ENCODE measurements at places on chromosomes 2 and 18. TPM values are rescaled to one million over a fixed set of nuclear protein-coding genes. Genes with fewer than 3 reads are reported as not detected.
A peak's percentile ranks its signal among the peaks of the same experiment; 100 is the strongest.

DNA sequence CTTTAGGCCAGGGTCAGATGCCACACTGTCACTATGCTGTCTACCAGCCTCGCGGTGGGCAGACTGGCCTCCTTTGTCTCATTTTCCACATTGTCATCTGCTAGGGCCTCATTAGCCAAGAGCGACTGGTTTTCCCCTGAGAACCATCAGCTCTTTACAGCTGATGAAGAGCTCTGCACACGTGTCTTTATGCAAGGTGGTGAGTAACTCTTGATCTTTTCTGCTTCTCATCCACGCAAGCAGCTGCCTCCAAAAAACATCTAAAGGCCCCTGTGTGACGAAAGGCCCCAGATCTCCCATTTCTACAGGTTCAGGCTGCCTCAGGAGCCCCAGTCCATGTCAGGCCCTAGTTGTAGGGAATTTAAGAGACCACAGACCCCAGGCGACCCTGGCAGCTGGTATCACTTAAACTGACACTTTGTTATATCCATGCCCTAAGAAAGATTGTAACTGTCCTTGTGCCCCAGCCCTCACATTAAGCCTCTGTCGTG, 52.9 kb downstream of the DPYSL5 start:
- no peak for DNase-seq
- no peak overlapping the region for H3K4me3 ChIP-seq
- H3K27ac ChIP-seq = no peak overlapping the region
- H3K4me1 ChIP-seq = no peaks in the 10 kb centered on the region
- H3K27me3 ChIP-seq = no peaks in the 10 kb centered on the region

- no peak overlapping the region for H3K27ac ChIP-seq
- H3K4me3 ChIP-seq = no peak overlapping the region
- peaks cover 16% of the 10 kb centered on the region for H3K4me1 ChIP-seq
- no peaks in the 10 kb centered on the region for H3K27me3 ChIP-seq
Observed at GRCh38 chr18:13579874-13580273, 146.5 kb downstream of the FAM210A start.

DNA sequence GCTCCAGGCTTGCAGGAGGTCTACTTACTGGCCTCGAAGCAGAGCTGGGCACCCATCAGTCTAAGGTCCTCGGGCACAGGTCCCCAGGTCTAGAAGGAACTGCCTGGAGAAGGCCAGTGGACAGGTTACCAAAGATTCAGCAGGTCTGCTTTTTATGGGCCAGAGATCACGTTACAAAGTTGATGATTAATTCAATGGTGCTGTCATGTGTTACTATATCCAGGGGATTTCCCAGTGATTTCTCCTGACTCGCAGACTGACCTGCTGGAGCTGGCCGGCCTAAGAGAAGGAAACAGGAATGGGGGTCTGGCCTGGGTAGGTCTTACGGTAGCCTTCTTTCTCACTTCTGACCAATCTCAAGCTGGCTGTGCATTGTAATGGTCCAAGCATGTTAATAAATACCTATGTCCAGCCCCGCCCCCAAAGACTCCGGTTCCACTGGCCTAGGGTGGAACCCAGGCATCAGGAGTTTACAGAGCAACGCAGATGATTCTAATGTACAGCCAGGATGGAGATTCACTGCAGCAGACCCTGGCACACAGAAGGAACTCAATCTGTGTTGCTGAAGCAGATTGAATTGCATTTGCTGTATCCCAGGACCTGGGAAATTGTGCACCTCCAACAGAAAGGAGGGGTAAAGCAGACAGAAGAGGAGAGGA, at the start of gene NEURL3:
Gene NEURL3, minus strand, starts transcription at position 127 of the 659 bp plus-strand sequence. Its CDS starts 71 bp downstream, at position 56.
- no peak within 1 kb of the TSS for H3K4me3 ChIP-seq
- peaks cover 42% of the 10 kb centered on the region for H3K4me1 ChIP-seq
- no peak for DNase-seq

GRCh38 chr18:79156327-79156726, 87.1 kb downstream of the ATP9B start:
- no peak overlapping the region for H3K27ac ChIP-seq
- no peaks in the 10 kb centered on the region for H3K36me3 ChIP-seq
- no peak for DNase-seq
- H3K4me3 ChIP-seq = no peak overlapping the region

GRCh38 chr18:57223144-57223870, 76.4 kb downstream of the BOD1L2 start:
- no peak overlapping the region for H3K27ac ChIP-seq
- no peak overlapping the region for H3K4me3 ChIP-seq

DNA sequence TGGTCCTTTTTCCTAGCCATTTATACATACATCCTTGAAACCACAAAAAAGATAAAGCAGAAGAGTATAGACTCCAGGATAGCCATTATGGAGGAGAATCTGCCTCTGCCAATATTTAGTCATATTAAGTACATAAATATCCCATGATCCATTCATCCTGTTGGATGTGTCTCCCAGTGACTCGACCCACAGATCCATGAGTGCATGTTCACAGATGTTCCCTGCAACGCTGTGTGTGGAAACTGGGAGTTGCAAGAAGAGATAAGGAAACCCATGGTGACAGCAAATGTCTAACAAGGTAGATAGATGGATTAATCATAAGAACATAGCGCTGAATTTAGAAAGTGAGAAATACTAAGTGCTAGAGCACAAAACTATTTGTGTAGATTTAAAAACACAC, 34.5 kb downstream of the STK39 start:
- H3K27ac ChIP-seq = no peak overlapping the region
- H3K36me3 ChIP-seq = no peaks in the 10 kb centered on the region
- no peaks in the 10 kb centered on the region for H3K27me3 ChIP-seq
- H3K4me1 ChIP-seq = peaks cover 32% of the 10 kb centered on the region
- DNase-seq = no peak

GRCh38 chr18:40365526-40365925, 1589.5 kb upstream of the PIK3C3 start:
- H3K27me3 ChIP-seq = no peaks in the 10 kb centered on the region
- H3K27ac ChIP-seq = no peak overlapping the region
- H3K4me1 ChIP-seq = no peaks in the 10 kb centered on the region
- H3K4me3 ChIP-seq = no peak overlapping the region
- H3K36me3 ChIP-seq = no peaks in the 10 kb centered on the region
- no peak for DNase-seq

DNA sequence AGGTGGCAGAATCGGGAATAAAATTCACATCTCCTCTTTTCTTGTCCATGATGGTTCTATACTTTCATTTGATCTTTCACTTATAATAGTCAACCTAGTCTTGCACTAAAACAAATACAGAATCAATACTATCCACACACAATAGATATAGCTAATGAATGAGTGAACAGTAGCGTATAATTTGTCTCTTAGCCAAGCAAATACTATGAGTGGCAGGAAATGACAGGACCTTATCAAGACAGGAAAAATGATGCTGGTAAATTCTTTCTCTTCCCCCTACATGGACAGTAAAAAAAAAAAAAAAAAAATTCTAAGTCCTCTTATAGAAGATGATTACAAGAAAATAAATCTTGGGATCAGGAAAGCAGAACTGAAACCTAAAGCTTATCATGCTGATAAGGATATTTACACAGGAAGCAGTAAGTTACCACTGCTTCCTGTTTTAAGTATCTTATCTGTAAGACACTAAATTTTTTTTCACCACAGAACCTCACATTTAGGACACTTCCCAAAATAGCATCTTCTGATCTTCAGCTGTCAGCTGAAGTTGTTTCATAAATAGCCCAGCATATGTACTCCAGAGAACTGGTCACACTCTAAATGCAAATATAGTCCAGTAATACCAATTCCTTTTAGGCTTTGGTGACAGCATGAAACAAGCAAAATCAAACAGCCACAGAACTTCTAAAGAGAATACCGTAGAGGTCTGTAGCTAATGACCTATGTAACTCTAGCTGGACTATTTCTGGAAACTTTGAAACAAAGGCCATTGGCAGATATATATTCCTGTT, 27.0 kb downstream of the IRS1 start:
- H3K4me3 ChIP-seq = no peak overlapping the region
- no peaks in the 10 kb centered on the region for H3K36me3 ChIP-seq
- no peaks in the 10 kb centered on the region for H3K27me3 ChIP-seq

DNA sequence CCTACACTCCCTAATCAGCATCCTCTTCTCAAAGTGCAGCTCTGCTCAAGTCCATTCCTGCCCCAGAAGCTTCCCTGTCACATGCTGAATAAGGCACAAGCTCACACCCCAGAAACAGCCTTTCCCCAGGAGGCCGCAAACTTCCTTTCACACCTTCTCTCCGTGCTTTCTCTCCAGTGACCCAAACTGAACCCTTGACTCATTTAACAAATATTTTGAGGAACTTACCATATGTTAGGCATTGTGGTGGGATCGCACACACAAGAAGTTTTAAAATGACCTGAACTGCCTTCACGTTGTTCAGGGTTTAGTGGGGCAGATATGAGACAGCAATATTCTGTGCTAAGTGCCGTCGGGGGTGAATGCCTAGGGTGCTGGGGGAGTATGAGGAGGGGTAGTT, 161.3 kb downstream of the INSIG2 start:
- H3K36me3 ChIP-seq = no peaks in the 10 kb centered on the region
- H3K4me3 ChIP-seq = no peak overlapping the region
- no peak for DNase-seq
- H3K27ac ChIP-seq = no peak overlapping the region
- peaks cover 7% of the 10 kb centered on the region for H3K27me3 ChIP-seq
- H3K4me1 ChIP-seq = no peaks in the 10 kb centered on the region

- H3K36me3 ChIP-seq = no peaks in the 10 kb centered on the region
- no peaks in the 10 kb centered on the region for H3K4me1 ChIP-seq
- no peaks in the 10 kb centered on the region for H3K27me3 ChIP-seq
- H3K4me3 ChIP-seq = no peak overlapping the region
- H3K27ac ChIP-seq = no peak overlapping the region
Observed at GRCh38 chr18:50427896-50428295, 53.0 kb downstream of the SKA1 start.

- no peaks in the 10 kb centered on the region for H3K27me3 ChIP-seq
- DNase-seq = no peak
- H3K4me3 ChIP-seq = no peak overlapping the region
- H3K36me3 ChIP-seq = no peaks in the 10 kb centered on the region
- H3K4me1 ChIP-seq = no peaks in the 10 kb centered on the region
Observed at GRCh38 chr2:100126897-100127401, 15.4 kb downstream of the AFF3 start.

- H3K4me3 ChIP-seq = no peak overlapping the region
- H3K4me1 ChIP-seq = no peaks in the 10 kb centered on the region
- no peaks in the 10 kb centered on the region for H3K27me3 ChIP-seq
- no peak overlapping the region for H3K27ac ChIP-seq
- H3K36me3 ChIP-seq = no peaks in the 10 kb centered on the region
Observed at GRCh38 chr18:8778386-8778785, 73.0 kb downstream of the MTCL1 start.

- DNase-seq = no peak
- H3K27ac ChIP-seq = no peak overlapping the region
- H3K27me3 ChIP-seq = peaks cover 76% of the 10 kb centered on the region
Observed at GRCh38 chr2:161426455-161426921, 10.4 kb downstream of the TBR1 start.

GRCh38 chr2:182818925-182819324, 47.5 kb downstream of the FRZB start:
- no peaks in the 10 kb centered on the region for H3K36me3 ChIP-seq
- peaks cover 3% of the 10 kb centered on the region for H3K4me1 ChIP-seq
- H3K27ac ChIP-seq = no peak overlapping the region
- DNase-seq = no peak
- H3K27me3 ChIP-seq = no peaks in the 10 kb centered on the region
- H3K4me3 ChIP-seq = no peak overlapping the region

GRCh38 chr2:33246432-33246831, 230.0 kb upstream of the RASGRP3 start:
- H3K4me1 ChIP-seq = no peaks in the 10 kb centered on the region
- no peak overlapping the region for H3K4me3 ChIP-seq
- DNase-seq = no peak
- H3K27ac ChIP-seq = no peak overlapping the region

GRCh38 chr2:31296641-31297287, 62.8 kb downstream of the EHD3 start:
- no peaks in the 10 kb centered on the region for H3K36me3 ChIP-seq
- H3K27ac ChIP-seq = peak overlapping the region; percentile 67
- H3K4me1 ChIP-seq = peaks cover 18% of the 10 kb centered on the region
- DNase-seq = no peak

GRCh38 chr18:74623047-74623816, 25.6 kb downstream of the ZNF407 start:
- H3K27ac ChIP-seq = no peak overlapping the region
- no peaks in the 10 kb centered on the region for H3K27me3 ChIP-seq
- no peaks in the 10 kb centered on the region for H3K36me3 ChIP-seq
- no peak for DNase-seq

DNA sequence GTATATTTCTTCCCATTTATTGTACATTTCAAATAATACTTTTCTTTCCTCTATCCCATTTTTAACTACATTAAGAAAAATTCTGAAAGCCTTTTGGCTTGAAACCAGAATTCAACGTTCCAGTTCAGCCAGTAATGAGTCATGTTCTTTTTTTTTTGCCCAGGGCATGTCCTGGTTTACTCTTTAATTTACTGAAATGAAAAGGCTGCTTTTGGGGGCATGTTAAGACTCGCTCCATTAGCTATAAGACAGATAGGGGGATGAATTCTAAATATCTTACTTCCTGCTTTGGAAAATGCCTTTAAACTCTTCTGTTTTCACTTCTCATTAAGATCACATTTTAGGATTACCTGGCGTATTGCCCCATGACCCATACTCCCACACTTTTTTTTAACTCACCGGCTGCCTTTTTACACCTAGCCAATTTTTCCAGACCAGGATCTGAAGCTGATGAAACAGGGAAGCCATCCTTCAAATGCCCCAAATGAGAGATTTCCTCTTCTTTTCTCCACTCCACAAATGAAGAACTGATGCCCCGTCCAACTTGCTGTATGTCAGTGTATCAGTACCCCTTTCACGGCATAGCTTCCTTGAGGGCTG, 585 bp downstream of the ABCA12 start:
- H3K4me1 ChIP-seq = no peaks in the 10 kb centered on the region
- H3K27ac ChIP-seq = no peak overlapping the region
- no peaks in the 10 kb centered on the region for H3K36me3 ChIP-seq
- H3K4me3 ChIP-seq = no peak overlapping the region

DOCK10 gene
- total RNA-seq = 1.2 TPM

NEMP2 gene
- total RNA-seq = 1.9 TPM

ANKRD30B gene
- total RNA-seq = 0.27 TPM

SRD5A2 gene
- total RNA-seq = not detected

AGXT gene
- total RNA-seq = not detected

GPR17 gene
- total RNA-seq = not detected

CLEC4F gene
- total RNA-seq = not detected

SLC5A7 gene
- 0.10 TPM for total RNA-seq

CYP27A1 gene
- total RNA-seq = 3.3 TPM

LBX2 gene
- total RNA-seq = not detected
